Activated naive CD8-positive, alpha-beta T cell treated with anti-CD3 and anti-CD28 coated beads for 36 hours (primary cell): ENCODE measurements at places on chromosomes 3 and 15.

GRCh38 chr3:188749010-188749617, 422.7 kb upstream of the TPRG1 start:
- no peaks in the 10 kb centered on the region for H3K27me3 ChIP-seq
- peaks cover 21% of the 10 kb centered on the region for H3K4me1 ChIP-seq

DNA sequence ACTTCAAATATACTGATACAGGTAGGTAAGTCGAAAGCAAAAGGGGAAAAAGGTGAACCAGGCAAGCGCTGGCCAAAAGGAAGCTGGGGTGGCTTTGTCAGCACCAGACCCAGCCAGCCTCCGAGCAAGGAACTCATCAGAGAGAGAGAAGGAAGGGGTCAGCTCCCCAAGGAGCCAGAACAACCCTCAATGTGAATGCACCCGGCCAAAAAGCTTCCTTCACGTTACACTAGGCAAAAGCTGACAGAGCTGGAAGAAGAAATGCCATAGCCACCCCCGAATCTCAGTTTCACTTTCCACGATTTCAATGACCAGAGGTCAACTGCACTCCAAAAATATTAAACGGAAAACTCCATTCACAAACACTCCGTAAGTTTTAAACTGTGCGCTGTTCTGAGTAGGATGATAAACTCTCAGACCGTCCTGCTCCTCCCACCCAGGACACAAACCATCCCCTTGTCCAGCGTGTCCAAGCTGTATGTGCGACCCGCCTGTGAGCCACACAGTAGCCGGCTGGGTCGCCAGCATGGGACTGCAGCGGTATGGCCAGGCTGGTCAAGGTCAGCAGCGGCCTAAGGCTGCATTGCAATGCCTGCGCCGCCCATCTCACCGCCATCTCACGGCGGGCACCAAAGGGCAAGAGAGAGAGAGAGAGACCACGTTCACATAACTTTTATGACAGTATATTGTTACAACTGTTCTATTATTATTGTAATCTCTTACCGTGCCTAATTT, 29.7 kb downstream of the CYFIP1 start:
- H3K4me3 ChIP-seq, result no peak overlapping the region
- H3K27me3 ChIP-seq, result no peaks in the 10 kb centered on the region
- H3K27ac ChIP-seq, result no peak overlapping the region
- peaks cover 9% of the 10 kb centered on the region for H3K4me1 ChIP-seq
- H3K36me3 ChIP-seq, result no peaks in the 10 kb centered on the region
- DNase-seq, result no peak

GRCh38 chr3:25576831-25577454, 87.8 kb downstream of the TOP2B start:
- no peaks in the 10 kb centered on the region for H3K36me3 ChIP-seq
- no peak overlapping the region for H3K4me3 ChIP-seq
- H3K27ac ChIP-seq, result no peak overlapping the region

DNA sequence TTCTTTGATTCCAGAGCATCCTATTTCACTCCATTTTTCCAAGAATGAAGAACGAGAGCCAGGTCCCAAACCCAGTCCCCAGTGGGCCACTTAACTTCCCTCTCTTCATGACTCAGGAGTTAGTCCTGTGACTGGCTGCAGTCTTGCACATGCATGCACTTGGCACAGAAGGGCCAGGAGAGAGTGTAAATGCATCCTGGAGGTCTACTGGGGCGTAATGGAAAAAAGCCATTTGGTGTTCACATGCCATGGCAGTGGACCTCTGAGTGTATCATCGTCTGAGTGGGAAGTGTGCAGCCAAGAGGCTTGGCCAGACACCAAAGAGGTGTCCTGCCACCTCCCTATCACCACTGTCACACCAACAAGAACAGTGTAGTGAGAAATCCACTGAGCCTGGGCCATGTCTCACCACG, 15.1 kb upstream of the RFTN1 start:
- no peak overlapping the region for H3K4me3 ChIP-seq
- peaks cover 13% of the 10 kb centered on the region for H3K4me1 ChIP-seq
- H3K27me3 ChIP-seq, result no peaks in the 10 kb centered on the region
- peaks cover 5% of the 10 kb centered on the region for H3K36me3 ChIP-seq
- no peak overlapping the region for H3K27ac ChIP-seq

GRCh38 chr3:32499585-32499984, 3.1 kb downstream of the CMTM6 start:
- no peak overlapping the region for H3K27ac ChIP-seq
- H3K27me3 ChIP-seq, result no peaks in the 10 kb centered on the region
- peaks cover 12% of the 10 kb centered on the region for H3K36me3 ChIP-seq
- DNase-seq, result no peak
